Fibroblast of mammary gland (primary cell): ENCODE measurements at places on chromosomes 12 and 14.
A peak's percentile ranks its signal among the peaks of the same experiment; 100 is the strongest.

DNA sequence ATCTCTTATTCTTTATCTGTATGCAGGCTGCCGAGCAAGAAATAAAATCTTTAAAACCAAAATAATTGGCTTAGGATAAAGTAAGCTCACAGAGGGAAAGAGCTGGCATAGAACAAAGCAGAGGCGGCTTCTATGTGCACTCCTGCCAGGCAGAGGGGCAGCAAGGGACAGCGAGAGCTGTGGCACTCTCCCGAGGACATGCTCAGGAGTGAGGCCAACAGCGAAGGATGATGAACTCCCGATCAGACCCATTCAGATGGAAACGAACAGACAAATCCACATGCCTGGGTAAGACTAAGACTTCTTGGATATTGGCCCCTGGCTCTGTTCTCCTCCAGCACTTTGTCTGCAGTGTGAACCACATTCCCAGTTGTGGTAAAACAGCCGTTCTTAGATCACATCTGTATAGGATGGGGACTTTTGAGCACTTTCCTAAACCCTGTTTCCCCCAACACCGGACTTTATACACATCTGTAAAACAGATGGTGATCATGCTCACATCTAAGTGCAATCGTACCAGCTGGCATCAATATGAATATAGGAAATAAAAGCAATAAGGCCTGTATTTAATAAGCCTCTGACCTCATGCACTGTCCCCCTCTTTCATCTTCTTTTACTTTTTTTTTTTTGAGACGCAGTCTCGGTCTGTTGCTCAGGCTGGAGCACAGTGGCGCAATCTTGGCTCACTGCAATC is 134.1 kb downstream of the PPM1H start:
- DNase-seq: peak; percentile 79

- peak; percentile 62 for DNase-seq
Observed at GRCh38 chr12:13211859-13212664, 15.5 kb downstream of the EMP1 start.

DNA sequence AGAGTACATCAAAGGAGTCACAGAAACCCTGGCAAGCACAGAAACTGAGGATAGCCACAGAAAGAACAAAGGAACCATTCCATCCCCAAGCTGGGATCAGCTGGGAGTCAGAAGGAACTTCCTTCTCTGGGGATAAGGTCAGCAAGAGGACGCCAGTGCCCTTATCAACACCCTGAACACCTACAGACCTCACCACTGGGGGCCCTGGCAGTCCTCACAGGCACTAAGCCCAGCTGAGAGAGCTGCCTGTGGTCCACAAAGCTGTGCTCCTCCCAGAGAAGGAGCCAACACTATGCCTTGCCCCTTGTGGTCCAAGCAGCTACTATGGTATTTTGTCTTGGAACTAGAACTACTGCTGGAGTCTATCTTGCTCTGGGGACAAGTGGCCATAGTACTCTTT is 171.1 kb upstream of the CCDC196 start:
- no peak for DNase-seq

DNA sequence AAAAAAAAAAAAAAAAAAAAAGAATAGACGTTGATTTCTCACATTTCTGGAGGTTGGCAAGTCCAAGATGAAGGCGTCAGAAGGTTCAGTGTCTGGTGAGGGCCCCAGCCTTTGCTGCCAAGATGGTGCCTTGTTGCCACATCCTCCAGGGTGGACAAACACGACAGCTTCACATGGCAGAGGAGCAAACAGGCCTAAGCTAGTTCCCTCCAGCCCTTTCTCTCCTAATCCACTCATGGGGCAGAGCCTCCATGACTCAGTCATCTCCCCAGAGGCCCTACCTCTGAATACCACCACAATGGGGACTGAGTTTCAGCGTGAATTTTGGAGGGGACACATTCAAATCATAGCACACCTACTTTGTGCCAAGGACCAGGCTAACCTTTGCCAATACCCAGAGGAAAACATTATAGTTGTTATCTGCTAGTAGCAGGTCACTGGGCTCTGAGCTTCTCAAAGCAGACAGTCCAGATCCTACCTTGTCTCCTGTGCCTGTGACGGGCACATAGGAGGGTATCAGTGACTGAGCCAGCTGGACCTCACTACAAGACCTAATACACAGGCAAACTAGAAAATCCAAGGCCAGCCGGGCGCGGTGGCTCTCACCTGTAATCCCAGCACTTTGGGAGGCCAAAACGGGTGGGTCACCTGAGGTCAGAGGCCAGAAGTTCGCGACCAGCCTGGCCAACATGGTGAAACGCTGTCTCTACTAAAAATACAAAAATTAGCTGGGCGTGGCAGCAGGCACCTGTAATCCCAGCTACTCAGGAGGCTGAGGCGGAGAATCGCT is 10.5 kb upstream of the BCL11B start:
- no peak for DNase-seq

DNA sequence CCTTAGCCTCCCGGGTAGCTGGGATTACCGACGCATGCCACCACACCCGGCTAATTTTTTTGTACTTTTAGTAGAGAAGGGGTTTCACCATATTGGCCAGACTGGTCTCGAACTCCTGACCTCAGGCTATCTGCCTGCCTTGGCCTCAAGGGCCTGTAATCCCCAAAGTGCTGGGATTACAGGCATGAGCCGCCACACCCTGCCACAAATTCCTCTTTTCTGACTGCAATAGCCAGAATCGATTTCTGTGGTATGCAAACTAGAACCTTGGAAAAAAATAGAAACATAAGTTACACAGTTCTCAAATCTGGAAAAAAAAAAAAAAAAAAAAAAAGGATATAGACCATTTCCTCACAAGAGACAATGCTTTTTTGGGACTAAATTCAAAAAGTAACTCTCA is 184.6 kb upstream of the EGLN3 start:
- DNase-seq: no peak
